ENCODE measurements at places on chromosomes 1 and 21.

- no peak for DNase-seq
These were observed 13.6 kb downstream of the SRSF11 start for GRCh38 chr1:70234733-70235132.

DNA sequence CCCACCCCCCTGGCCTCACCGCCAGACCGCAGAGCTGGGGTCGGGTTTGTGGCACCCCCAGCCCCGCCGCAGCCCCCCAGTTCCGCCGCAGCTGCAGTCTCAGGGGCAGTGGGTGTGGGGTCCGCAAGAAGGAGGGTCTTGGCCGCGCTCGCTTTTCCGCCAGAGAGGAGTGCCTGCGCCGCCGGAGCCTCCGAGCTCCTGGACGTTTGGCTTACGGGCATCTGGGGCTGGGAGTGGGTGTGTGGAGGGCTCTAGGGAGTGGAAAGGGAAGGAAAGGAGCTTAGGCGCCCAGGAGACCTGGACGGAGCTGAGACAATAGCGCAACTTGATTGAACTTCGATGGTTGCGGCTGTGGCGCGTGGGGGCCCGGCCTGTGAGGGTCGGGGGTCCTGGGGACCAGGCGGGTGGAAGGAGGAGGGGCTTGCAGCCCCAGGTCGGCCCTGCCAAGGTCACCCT lies 88.8 kb upstream of the IPO9 start:
- no peak for DNase-seq

GRCh38 chr1:116832308-116832931 lies 77.3 kb upstream of the PTGFRN start:
- DNase-seq: no peak

GRCh38 chr1:75233302-75233929 lies 99.2 kb downstream of the LHX8 start:
- DNase-seq: no peak

DNA sequence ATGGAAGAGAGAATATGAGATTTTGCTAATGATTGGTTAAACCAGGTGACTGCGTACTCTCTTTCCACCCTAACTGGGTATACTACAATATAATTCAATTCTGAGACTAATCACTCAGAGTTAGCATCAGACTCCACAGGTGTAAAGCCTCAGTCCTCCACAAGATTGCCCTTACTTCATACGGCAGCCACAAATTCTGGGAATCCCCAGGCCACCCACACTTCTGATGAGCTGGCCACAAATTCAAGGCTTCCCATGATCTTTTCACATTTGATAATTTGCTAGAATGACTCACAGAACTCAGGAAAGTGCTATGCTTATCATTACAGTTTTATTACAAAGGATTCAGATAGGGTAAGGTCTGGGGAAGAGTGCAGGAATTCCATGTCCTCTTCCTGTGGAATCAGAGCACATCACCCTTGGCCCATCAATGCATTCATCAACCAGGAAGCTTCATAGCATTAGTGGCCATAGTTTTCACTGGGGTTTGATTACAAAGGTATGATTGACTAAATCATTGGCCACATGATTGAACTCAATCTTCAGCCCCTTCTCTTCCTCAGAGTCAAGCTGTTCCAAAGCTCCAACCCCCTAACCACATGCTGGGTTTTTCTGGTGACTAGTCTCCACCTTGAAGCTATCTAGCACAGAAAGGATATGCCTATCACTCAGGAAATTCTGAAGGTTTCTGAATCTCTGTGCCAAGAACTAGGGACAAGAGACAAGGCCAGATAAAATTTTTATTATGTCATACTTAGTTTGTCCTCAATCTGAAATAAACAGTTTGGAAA lies 131.7 kb downstream of the HHIPL2 start:
- DNase-seq: peak; percentile 26

- no peak for DNase-seq
These were observed 30.2 kb downstream of the PRDX6 start for GRCh38 chr1:173507205-173507846.

DNA sequence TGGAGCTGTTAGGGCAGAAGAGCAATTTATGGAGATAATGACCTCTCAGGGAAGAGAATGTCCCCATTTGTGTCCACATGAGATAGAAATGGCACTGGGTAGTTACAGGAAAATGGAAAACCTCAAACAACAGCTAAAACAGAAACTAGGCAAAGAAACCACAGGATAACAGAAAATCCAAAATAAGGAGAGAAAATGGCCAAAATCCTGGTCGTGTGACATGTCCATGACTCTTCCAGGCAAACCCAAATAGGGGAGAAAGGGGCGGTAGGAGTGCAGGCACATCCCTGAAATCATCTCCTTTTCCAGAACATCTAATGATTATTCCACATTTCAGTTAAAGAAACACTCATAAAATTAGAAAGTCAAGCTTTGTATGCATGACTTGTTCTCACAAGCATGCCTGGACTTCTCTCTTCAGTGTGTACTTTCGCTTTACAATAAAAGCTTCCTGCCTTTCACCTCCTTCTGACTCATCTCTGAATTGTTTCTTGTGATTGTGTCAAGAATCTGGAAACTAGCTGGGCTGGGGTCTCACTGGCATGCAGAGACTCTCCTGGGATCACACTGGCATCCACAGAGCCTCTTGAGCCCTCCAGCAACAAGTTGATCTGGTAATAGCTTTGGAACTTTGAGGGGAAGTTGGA lies 171.4 kb upstream of the ZP4 start:
- DNase-seq: no peak

DNA sequence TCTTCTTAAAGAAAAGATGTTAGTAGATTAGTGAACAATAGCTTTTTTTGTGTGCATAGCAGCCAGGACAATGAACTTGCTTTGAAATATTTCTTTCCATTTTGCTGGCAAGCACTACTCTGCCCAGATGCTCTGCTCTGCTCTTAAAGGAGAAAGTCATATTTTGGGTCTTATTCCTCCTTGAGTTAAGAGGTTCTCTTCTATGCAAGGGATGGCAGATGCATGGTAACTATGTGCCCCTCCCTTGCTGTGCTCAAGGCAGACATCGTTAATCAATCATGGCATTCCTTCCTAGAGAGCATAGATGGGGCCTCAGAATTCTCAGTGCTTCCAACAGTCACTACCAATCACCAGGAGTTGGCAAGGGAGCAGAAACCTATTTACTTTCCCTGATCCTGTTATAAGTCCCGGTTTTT lies 27.6 kb downstream of the NIPAL3 start:
- no peak for DNase-seq
